ENCODE measurements at places on chromosomes 5 and 9. TPM values are rescaled to one million over a fixed set of nuclear protein-coding genes. Genes with fewer than 3 reads are reported as not detected.

DNA sequence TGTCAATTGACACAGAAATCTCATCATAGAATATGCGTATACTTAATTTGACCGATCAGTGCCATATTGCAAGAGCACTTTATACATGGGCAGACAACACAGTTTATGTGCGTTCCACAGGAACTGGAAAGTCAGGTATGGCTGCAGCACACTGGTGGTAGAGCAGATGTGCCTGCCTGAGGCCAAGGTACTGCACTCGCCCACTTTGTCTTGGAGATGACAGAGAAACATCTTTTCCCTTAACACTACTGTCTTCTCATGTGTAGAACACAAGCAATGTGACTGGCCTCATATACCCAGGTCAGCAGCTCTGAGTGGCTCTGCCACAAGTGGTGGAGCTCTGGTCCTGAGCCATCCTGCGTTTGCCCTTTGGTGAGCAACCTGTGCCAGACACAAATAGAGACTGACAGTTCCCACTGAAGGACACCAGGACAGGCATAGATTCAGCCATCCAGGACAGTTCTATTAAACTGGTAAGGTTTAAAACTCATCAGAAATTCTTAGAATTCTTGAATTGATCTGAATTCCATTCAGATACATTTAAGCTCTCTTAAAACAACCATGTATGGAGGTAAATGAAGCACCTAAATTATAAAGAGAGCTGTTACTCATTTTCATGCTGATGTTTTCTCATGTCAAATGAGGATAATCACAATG, 21.0 kb upstream of the PPP2CA start:
- DNase-seq = no peak

ENC1 gene
- 21.8 TPM for total RNA-seq

EDIL3 gene
- total RNA-seq = 9.2 TPM

- no peak for DNase-seq
Observed at GRCh38 chr9:14911046-14911445, 818 bp upstream of the FREM1 start.

FCN1 gene
- total RNA-seq = not detected

GRCh38 chr9:136538599-136539426, 7.0 kb downstream of the NOTCH1 start:
- no peak for DNase-seq

NINJ1 gene
- total RNA-seq = 59.9 TPM

GRCh38 chr9:124980431-124980830, 39.5 kb upstream of the GOLGA1 start:
- DNase-seq = no peak

ARHGEF39 gene
- total RNA-seq = 0.66 TPM
